ENCODE measurements at places on chromosomes 12 and 14.
A peak's percentile ranks its signal among the peaks of the same experiment; 100 is the strongest.

- DNase-seq = peak; percentile 65
These were observed 6.1 kb downstream of the SOS2 start for GRCh38 chr14:50225067-50225973.

- DNase-seq = no peak
These were observed 25.5 kb upstream of the P2RX4 start for GRCh38 chr12:121184425-121184824.

- no peak for DNase-seq
These were observed 2.9 kb downstream of the NUDT4 start for GRCh38 chr12:93380480-93381121.

DNA sequence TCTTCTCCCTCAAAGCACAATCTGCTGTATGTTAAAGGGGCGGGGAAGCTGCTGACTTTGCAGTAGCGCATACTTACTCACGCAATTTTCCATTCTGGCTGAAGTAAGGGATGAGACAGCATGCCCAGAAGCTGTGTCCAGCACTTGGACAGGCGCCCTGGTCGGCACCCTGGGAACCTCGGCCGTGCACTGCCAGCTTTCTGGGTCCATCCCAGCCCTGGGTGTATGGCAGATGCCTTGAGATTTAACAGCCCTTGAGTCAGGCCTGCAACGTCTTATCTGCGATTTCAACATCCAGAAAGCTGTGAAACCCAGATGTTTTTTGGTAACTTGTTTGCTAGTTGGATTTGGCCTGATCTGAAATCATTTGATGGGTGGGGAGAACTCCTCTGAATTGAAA lies 16.1 kb downstream of the EML1 start:
- peak; percentile 38 for DNase-seq

GRCh38 chr12:40238266-40238902 lies 13.6 kb downstream of the LRRK2 start:
- no peak for DNase-seq

- DNase-seq = no peak
These were observed 123.5 kb downstream of the ESRRB start for GRCh38 chr14:76499399-76499798.

- no peak for DNase-seq
These were observed 218.4 kb downstream of the ZFP36L1 start for GRCh38 chr14:68574461-68574860.

GRCh38 chr12:127558361-127558760 lies 708.6 kb upstream of the TMEM132C start:
- no peak for DNase-seq
